ENCODE measurements at places on chromosomes 3 and 15.

DNA sequence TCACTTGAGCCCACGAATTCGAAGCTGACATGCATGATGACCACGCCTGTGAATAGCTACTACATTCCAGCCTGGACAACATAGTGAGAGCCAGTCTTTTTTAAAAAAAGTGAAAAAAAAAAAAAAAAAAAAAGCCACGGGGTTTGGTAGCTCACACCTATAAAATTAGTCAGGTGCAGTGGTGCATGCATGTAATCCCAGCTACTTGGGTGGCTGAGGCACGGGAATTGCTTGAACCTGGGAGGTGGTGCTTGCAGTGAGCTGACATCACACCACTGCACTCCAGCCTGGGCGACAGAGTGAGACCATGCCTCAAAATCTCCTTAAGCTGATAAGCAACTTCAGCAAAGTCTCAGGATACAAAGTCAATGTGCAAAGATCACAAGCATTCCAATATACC is 44.4 kb downstream of the CSNK1G1 start:
- no peak overlapping the region for H3K27ac ChIP-seq
- no peaks in the 10 kb centered on the region for H3K36me3 ChIP-seq
- no peak overlapping the region for H3K4me3 ChIP-seq
- peaks cover 3% of the 10 kb centered on the region for H3K4me1 ChIP-seq

DNA sequence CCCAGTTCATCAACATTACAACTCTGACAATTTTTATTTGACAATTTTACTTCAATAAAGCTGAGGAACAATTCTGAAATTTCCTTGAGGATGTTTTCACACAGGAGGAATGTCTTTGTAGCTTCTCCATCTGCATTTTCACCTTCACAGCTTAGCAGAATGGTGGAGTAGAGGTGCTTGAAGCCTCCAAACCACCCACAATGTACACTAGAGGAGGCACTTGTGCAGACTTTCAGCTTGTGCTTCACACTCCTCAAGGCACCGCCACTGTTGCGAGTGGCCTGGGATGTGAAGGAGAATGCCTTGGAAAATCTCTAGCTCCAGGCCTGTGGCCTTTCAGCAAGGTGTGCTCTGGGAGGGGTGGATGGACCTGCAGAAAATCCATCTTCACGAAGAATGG is 181.9 kb downstream of the EPHB1 start:
- no peaks in the 10 kb centered on the region for H3K4me1 ChIP-seq
- no peaks in the 10 kb centered on the region for H3K36me3 ChIP-seq
- H3K27me3 ChIP-seq = no peaks in the 10 kb centered on the region
- no peak for DNase-seq
- no peak overlapping the region for H3K4me3 ChIP-seq

DNA sequence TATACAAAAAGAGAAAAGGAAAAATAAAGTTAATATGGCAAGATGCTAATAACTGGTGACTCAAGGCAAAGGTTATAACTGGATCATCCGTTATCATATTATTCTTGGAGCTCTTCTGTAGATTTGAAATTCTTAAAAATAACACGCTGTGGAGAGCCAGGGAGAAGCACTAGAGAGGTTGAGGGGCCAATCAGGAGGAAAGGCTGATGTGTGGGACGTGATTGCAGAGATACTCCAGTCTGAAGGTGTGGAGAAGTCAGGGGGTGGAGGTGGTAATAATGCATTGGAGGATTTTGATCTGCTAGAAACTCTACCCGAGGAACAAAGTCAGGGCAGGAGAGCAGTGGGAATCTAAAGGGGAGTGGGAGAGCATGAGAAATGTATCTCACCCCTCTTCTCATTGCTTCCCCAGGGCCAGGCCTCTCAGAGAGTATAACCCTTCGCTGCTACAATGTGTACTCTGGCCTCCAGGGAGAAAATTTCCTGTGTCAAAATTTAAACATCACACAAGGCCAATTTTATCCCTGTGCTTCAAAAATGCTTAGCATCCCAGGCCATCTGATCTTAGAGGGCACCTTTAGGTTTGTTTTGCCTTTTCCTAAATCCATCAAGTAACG is 211.5 kb upstream of the SEMA6D start:
- H3K27ac ChIP-seq = no peak overlapping the region
- no peaks in the 10 kb centered on the region for H3K27me3 ChIP-seq
- no peak overlapping the region for H3K4me3 ChIP-seq
- H3K36me3 ChIP-seq = no peaks in the 10 kb centered on the region
- DNase-seq = no peak

DNA sequence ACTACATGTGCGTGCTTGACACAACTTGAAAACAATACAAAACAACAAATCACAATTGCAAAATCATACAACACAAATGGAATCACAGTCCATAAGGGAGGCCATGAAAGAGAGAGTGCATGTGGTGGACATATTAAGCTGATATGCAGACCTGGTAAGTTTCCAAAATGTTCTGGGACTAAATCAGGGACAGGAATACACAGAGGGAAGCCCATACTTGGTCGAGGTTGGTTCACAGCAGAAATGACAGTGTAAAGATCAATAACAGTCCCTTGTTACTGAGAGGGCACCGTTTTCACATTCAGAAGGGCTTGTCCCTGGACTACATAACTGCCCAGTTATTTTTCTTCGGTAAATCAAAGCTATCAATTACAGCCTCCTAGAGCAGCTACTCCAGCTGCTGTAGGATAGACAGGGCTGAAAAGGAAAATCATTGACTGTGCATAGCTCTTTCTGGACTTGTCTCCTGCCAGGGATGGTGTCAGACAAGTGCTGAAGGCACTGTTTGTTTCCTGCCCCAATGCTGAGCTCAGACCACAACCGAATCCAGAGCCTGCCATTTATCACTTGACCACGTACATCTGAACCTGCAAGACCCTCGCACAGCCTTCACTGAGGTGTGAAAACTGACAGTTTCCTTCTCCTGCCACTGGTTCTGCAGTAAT is 79.5 kb upstream of the KCNMB2 start:
- H3K4me3 ChIP-seq = no peak overlapping the region
- no peaks in the 10 kb centered on the region for H3K27me3 ChIP-seq
- H3K36me3 ChIP-seq = no peaks in the 10 kb centered on the region
- no peak overlapping the region for H3K27ac ChIP-seq
- H3K4me1 ChIP-seq = no peaks in the 10 kb centered on the region
- no peak for DNase-seq

DNA sequence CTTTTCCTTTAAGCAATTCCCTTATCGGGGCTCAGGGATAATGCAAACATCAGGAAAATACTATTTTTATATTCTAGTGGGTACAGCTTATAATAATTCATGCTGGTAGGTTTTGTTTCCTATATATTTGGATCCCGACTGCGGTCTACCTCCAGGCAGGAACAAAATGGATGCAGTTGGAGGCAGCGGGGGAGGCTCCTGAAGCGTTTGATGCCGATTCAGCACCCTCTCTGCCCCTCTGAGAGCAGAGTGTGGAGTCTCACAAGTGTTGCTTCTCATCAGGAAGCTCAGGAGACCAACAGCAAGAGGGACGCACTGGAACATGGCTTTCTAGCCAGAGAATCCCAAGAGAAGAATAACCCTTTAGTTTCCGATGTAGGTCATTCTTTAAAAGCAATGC is 104.9 kb downstream of the RORA start:
- no peaks in the 10 kb centered on the region for H3K36me3 ChIP-seq
- no peak overlapping the region for H3K27ac ChIP-seq
- H3K4me3 ChIP-seq = no peak overlapping the region
- DNase-seq = no peak
- H3K27me3 ChIP-seq = no peaks in the 10 kb centered on the region

DNA sequence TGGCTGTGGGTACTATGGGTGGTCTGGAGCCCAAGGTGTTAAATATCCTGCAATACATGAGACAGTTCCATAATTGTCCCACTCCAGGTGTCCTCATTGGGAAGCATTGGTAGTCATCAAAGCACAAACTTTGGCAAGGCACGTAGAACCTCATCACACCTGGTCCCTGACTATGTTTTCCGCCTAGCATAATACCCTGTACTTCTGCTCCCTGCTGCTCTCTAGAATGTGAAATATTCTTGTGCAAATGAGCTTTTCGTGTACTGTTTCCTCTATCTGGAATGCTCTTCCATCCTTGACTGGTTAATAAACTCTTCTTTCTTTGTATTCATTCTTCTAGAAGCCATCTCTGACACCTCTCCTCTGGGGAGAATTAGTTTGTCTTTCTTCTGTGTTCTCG is 103.2 kb downstream of the EBLN2 start:
- no peaks in the 10 kb centered on the region for H3K27me3 ChIP-seq
- no peak for DNase-seq
- H3K4me1 ChIP-seq = no peaks in the 10 kb centered on the region
- H3K27ac ChIP-seq = no peak overlapping the region
- H3K4me3 ChIP-seq = no peak overlapping the region

- peak overlapping the region; percentile 20 for H3K4me3 ChIP-seq
- DNase-seq = no peak
- peaks cover 41% of the 10 kb centered on the region for H3K27me3 ChIP-seq
- H3K36me3 ChIP-seq = no peaks in the 10 kb centered on the region
- no peaks in the 10 kb centered on the region for H3K4me1 ChIP-seq
- H3K27ac ChIP-seq = no peak overlapping the region
These were observed 69.5 kb upstream of the EPHB3 start for GRCh38 chr3:184491867-184492615.

- no peak for DNase-seq
- no peaks in the 10 kb centered on the region for H3K27me3 ChIP-seq
- H3K27ac ChIP-seq = no peak overlapping the region
- no peaks in the 10 kb centered on the region for H3K4me1 ChIP-seq
- H3K4me3 ChIP-seq = no peak overlapping the region
These were observed 18.0 kb downstream of the FAM98B start for GRCh38 chr15:38471974-38472373.

DNA sequence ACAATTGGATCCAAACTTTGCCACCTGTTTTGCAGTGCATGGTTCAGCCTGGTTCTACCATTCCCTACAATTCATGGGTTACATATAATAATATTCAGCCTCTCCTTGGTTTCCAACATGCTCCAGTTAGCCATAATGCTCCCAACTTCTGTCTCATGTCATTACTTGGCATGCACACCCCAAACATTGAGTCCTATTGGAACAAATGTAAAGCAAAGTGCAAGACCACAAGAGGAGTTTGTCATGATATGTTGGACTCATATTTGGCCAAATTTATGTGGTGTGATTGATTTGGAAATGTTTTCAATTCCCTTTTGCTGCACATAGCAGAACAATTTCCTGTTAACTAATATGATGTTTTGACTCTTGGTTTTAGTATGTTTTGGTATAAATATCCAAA is 50.2 kb downstream of the KCNAB1 start:
- H3K36me3 ChIP-seq = no peaks in the 10 kb centered on the region
- H3K4me1 ChIP-seq = no peaks in the 10 kb centered on the region
- DNase-seq = no peak
- H3K4me3 ChIP-seq = no peak overlapping the region

DNA sequence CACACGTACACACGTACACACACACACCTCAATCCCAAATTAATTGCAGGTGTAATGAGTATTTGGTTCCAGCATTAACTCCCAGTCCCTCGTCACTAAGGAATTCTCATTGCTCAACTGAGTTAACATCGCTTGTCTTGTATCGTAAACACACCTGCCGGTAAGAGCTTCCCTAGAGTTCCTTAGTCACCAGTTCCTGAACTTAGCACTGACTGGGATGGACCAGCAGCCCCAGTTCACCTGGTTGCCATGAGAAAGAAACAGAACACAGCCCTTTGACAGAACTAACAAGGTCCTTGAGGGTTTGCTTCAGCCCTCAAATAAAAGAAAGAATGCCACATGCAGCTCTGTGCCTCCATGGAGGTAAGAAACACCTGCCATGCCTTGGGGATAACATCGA is 66.3 kb upstream of the SLCO3A1 start:
- H3K36me3 ChIP-seq = no peaks in the 10 kb centered on the region
- H3K27me3 ChIP-seq = no peaks in the 10 kb centered on the region
- H3K27ac ChIP-seq = no peak overlapping the region
- no peak for DNase-seq
- H3K4me1 ChIP-seq = no peaks in the 10 kb centered on the region

DNA sequence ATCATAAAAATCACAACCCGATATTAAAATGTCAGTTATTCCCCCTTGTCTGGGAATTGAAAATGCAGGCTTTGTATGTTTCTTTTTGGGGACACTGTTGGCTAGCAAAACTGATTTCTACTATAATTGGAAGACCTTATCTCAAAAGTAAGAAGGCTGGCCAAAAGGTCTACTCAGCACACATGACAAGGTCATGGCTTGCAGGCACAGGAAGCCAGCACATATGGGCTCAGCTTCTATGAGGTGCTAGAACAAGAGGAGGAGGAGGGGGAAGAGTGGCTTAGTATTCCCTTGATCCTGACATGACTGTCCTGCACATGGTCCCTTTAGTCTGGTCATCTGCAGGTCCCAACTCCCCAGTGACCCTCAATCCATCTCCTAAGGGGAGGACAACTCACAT is 681.2 kb downstream of the SQOR start:
- H3K27me3 ChIP-seq = no peaks in the 10 kb centered on the region
- no peak overlapping the region for H3K27ac ChIP-seq
- H3K4me3 ChIP-seq = no peak overlapping the region

DNA sequence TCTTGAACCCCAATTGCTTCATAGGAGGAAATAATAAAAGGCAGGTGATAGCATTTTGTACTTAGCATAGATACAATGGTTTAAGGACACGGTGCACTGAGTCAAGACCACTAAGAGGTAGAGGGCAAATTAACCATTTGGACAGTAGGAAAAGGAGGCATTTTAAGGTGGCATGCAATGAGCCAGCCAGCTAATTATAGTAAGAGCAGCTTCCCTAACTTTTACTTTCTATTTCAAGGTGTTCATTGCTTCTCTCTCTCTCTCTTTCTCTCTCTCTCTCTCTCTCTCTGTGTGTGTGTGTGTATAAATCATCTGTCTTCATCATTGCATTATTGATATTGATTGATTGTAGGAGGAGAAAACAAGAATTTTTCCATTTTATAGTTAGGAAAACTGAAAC is 740.4 kb upstream of the CFAP20DC start:
- no peaks in the 10 kb centered on the region for H3K36me3 ChIP-seq
- no peak overlapping the region for H3K27ac ChIP-seq
- H3K4me1 ChIP-seq = no peaks in the 10 kb centered on the region
- no peak overlapping the region for H3K4me3 ChIP-seq

- no peaks in the 10 kb centered on the region for H3K27me3 ChIP-seq
- H3K27ac ChIP-seq = no peak overlapping the region
These were observed 72.9 kb upstream of the NDN start for GRCh38 chr15:23760024-23760423.

DNA sequence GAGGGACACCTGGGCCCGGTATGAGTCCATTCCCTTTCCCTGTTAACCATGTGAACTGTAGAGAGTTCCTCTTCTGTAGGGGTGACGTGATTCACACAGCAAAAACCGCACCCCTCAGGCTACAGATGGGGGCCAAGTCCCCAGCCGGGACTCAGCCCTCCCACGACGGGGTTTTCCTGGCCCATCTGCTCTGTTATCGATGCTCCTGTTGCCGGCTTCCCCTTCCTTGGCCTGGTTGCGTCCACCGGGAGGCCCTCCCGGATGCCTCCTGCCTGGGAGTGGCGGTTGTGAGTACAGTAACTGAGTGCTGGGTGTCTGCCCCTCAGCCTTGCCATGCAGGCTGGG is 817 bp upstream of the PLXNA1 start:
- H3K4me3 ChIP-seq = peak overlapping the region; percentile 59
- peaks cover 8% of the 10 kb centered on the region for H3K27me3 ChIP-seq
- H3K27ac ChIP-seq = no peak overlapping the region
- H3K36me3 ChIP-seq = no peaks in the 10 kb centered on the region

Measured in H1 (cell line).